ENCODE measurements at places on chromosomes 6 and 20.

- no peak for DNase-seq
Measured at GRCh38 chr20:4670469-4670868, 51.2 kb upstream of the PRND start.

- no peak for DNase-seq
Measured at GRCh38 chr6:44158770-44159228, at the start of gene CAPN11. TSS of gene CAPN11 (plus strand) at chr6:44158820. CDS start at chr6:44158849, 29 bp downstream.

DNA sequence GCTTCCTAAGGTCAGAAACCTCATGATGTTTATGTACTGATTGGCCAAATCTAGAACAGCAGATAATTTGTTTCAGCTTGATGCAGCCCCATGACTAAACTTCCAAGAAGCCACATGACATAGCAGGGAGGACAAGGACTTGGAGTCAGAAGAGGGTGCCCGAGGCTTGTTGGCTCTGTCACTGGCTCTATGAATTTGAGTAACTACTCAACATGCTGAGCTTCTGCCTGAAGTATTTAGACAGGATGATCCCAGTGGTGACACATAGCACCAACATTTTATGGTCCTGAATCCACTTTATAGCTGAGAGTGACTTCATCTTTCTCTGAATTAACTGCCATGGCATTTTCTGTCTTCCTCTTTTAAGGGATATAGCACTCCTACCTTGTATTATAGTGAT lies 13.5 kb upstream of the TBX18 start:
- no peak for DNase-seq

DNA sequence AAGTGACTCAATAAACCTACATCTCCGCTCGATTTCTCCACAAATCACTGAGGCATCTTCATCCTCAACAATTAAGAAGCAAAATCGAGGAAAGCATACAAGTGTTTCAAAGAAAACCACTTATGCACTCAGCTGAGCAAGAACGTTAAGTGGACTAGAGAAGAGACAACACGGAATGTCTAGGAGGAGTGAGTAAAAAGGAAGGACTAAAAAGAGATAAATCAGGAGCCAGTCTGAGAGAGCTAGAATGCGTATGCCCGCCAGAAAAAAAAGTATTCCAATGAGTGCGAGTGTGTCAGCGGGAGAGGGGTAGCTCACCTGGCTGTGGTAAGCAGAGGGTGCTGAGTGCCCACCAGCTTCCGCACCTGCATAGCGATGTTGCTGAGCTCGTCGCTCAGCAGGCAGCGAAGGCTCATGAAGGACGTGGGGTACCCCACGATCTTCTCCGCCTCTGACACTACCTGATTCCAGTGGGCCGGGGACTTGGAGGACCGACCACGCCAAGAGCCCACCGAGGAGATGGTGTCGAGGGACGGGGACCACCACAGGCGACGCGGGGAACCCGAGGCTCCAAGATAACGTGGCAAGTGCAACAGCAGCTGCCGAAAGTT lies 587 bp downstream of the PDSS2 start:
- DNase-seq = peak; percentile 24

DNA sequence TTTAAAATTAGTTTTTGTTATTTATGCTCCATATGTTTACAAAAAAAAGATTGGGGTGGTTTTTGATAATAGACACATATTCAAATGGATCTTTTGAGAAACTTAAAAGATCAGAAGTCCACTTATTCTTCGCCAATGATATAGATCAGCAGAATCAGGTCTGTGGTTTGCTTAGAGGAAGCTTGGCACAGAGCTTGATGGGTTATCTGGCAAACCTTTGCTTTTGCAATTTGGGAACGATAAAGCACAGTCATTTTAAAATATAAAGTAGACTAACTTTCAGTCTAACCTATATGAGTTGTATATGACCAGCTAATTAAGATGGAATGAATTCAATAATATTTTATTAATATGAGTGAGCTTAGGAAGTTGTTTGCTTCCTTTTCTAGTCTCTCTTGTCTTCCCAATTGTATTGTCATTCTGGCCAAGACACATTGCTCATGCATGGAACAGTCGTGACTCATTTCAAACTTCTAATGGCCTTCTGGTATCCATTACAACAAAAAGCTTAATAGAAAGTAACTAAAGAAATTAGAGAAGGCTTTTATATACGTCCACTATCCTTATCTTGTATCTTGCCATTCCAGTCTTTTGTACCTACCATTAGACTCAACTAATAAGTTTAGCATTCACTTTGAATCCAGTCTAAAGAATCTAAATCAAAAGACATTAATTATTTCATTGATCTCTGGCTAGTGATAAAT lies 118.7 kb downstream of the TBX18 start:
- DNase-seq = no peak
